Esophagus mucosa (tissue), 1 donor: ENCODE measurements at places on chromosomes 12 and 14.

DNA sequence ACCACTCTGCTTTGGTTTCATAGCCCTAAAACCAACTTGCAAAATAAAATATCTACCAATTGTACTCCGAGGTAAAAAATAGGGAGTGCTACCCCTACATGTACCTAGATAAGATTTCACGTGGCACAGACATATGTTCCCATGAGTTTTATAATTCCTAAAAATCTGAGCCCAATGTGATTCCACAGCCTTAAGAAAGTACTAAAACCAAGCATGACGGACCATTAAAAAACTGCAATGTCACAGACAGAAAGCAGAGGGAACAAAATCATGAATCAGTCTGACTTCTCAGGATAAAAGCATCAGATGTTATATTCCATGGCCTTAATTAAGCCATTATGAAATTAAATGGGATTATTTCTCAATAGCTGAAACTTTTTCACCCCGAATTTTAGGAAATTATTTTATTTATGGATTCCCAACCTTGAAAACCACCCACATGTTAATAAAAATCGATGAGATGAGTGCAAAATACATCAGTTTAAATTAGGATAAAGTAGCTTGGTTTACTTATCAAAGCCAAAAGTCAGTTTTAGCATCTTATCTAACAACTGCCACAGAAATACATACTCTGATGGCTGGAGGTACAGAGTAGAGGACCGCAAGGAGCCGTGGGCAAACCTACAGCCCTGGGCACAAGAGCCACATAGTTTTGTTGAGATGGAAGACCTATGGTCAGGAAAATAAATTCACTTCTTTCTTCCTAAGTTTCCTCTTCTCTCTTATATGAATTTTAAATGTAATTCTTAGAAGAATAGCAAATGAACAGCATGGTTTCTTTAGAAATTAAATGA, 4.5 kb downstream of the ITPR2 start:
- ATAC-seq: no peak

DNA sequence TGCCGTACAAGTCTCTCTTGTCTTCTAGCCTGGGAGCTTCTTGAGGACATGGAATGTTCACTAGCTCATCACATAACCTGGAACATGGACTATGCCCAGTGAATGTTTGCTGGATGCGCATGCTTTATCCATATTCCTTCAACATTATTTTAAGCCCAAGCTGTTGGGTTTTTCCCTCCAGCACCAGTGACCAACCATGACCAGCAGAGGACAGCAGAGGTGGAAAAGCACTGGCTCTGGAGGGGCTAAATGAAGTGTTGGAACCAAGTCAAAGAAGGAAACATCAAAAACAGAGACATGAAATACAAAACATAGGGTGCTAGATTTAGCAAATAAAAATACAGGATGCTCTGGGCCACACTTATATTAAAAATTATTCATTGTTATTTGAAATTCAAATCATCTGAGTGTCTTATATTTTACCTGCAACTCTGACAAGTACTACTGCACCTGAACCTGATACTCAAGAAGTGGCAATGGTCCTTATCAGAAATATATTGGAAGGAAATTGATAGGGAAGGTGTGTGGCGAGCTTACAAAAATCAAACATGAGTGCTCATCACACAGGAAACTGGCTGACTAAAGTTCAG, 23.1 kb upstream of the HELB start:
- no peak for ATAC-seq

GRCh38 chr12:26817183-26817591, 15.8 kb downstream of the ITPR2 start:
- no peak for ATAC-seq

GRCh38 chr12:19222558-19222957, 93.0 kb downstream of the PLEKHA5 start:
- no peak for ATAC-seq

DNA sequence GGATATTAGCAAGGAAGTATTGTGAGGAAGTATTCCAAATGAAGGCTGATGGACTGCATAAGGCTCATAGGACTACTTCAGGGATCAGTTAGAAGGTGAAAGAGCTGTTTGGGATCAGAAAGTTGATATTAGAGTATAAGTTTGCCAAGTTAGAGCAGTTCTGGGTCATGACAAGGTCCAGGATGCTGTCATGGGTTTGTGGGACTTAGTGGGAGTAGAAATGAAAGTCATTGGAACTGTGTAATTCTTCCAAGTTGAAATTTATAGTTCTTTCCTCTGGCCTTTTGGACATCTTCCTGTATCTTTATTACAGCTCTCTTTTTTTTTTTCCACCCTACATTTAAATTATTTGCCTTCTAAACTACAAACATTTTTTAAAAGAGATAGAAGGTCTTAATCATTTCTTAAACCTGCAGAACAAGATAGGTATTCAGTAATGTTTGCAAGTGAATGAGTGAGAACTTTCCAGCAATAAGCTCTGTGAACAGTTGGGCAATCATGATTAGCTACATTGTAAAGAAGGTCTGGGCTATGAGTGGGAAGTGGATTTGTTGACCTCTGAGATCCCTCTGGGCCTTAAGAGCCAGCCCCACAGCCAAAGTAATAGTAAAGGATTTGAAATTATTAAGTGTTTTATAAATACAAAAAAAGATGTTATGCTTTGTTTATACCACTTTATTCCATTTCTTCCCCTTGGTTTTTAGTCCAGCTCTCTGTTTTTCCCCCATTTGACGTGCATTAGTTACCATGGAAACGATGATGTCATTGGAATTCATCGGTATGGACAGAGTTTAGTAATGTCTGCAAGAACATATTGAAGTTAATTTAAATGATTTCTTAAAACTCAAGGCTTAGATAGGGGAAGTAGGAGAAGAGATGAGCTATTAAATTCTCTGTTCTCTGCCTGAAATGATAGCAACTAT, 247.9 kb upstream of the ARHGAP5 start:
- peak; percentile 63 for ATAC-seq

DNA sequence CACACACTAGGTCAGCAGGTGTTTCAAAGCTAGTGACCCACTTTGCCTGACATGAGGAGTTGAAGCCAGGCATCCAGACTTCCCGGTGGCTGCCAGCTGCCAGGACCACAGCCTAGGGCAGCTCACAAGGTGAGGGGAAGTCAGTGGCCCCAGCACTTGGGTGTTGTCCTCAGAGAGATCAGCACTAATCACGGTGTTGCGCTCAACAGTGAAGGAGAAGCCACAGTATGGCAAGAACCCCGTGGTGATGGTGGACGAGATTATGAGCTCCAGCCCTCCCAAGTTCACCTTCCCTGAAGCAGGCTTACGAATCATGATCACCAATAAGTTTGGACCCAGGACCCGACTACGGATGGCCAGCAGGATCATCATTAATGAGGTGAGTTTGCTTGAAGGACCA, 59.9 kb upstream of the RIN3 start:
- ATAC-seq: no peak

DNA sequence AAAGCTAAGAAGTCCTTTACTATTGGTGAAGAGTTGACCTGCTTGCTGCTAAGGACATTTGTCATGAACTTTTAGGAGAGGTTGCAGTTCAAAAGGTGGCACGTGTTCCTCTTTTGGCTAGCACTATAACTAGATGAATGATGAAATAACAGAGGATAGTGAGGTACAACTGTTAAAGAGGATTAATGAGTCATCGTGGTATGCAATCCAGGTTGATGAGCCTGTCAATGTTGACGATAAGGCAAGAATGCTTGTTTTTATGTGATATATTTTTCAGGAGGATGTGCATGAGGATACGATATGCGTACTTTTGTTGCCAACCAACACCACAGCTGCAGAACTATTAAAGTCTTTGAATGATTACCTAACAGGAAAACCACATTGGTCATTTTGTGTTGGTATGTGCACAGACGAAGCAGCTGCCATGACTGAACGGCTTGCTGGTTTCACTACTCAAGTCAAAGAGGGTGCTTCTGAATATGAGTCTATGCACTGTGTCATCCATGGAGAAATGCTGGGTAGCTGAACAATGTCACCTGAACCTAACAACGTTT, 10.6 kb downstream of the CEP128 start:
- peak; percentile 75 for ATAC-seq

GRCh38 chr12:30573145-30573544, 122.5 kb downstream of the IPO8 start:
- ATAC-seq: no peak

DNA sequence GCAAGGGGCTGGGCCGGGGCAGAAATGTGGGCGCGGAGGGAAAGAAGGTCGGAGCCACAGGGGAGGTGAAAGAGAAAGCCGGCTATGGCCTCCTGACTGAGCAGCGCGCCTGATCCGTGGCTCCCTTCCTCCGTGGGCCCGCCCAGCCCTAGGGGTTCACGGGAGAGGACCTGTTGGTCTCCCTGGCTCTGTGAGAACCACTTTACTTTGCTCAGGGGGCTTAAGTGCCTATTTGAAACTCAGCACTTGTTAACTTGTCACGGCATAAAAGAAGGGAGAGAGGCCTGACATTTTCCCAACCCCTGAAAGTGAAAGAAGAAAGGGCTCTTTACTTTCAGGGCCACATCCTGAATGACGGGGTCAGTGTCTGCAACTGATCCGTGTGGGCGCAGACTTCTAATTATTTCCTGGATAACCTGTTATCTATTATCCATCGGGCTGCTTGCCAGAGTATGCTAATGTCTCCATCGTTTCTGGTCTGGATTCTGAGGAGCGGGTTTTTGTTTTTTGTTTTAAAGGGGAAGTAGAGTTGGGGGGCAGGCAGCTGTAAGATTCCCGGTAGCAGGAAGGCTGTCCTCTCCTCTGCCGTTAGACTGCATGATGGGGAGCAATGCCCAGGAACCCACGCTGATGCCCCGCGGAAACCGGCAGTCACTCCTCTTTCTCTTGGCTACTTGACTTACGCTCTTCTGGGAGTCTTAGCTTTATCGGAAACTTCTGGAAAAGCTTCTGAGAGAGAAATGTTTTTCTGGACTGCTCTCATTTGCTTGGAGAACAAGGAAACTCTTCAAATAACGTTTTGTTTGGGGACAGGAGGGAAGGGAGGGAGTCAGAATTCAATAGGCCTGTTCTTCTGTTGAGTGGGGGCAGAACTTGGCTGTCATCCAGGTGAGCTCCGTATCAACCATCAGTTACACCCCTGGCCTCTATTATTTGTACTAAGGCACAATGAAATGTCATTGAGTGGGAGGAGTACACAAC, 127.7 kb upstream of the MAX start:
- peak; percentile 40 for ATAC-seq

GRCh38 chr14:38310420-38310995, 54.6 kb upstream of the CLEC14A start:
- ATAC-seq: no peak

DNA sequence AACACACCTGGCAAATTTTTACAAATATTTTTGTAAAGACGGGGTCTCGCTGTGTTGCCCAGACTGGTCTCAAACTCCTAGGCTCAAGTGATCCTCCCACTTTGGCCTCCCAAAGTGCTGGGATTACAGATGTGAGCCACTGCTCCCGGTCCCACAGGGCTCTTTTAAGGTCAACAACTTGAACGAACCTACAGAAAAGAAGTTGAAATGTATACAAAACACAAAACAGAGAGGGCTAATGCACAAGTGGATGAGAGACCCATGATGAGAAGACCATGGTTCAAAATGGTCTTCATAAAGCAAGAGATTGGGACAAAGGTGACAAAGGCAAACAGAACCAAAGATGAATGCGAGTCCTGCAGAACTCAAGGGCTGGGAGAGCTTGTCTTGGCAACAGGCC, 91.4 kb downstream of the CALM1 start:
- ATAC-seq: no peak

DNA sequence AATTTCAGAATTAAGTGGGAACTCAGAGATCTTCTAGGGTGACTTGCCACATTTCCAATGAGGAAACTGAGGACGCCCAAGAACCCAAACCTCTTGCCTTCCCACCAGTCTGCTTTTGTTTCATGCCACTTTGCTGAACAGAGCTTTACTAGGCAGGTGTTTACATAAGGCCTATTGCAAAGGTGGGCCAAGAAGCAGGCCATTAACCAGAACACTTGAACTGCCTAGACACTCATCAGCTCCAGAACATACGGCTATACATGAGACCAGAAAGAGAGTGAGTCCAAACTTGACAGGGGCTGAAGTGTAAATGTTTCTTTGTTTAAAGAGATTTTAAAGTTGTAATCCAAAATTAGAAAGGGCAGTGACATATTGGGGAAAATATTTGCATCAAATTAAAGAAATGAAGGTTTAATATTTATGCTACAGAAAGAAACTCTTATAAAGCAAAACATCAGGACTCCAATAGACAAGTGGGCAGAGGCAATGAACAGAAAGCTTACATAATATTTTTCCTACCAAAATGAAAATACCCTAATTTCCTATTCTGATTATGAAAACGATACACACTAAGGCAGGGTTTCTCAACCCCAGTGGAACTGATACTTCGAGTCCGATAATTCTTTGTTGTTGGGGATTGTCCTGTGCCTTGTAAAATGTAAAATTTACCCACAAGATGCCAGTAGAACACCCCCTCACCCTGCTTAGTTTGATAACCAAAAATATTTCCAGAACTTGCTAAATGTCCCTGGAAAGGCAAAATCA, 11.7 kb downstream of the BATF start:
- ATAC-seq: no peak

DNA sequence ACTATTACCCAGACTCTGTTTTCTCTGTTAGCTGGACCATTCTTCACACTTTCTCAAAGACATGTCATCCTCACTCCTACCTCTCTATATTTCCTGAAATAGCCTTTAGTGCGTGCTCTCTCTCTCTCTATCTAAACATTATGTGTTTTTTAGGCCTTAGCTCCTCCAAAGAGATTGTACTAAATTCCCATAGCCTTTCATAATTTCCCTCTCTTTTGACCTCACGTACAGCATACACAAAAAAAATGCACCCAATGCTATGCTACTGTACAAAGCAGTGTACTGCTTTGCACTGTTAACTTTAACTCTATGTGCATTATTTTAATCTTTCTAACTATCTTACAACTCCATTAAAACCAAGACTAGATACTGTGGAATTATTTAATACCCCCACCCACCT, 288.4 kb downstream of the DAD1 start:
- ATAC-seq: no peak

- ATAC-seq: no peak
Observed at GRCh38 chr12:19496219-19496878, 57.1 kb downstream of the AEBP2 start.

GRCh38 chr14:93939304-93940229, 12.4 kb downstream of the FAM181A start:
- peak; percentile 59 for ATAC-seq

DNA sequence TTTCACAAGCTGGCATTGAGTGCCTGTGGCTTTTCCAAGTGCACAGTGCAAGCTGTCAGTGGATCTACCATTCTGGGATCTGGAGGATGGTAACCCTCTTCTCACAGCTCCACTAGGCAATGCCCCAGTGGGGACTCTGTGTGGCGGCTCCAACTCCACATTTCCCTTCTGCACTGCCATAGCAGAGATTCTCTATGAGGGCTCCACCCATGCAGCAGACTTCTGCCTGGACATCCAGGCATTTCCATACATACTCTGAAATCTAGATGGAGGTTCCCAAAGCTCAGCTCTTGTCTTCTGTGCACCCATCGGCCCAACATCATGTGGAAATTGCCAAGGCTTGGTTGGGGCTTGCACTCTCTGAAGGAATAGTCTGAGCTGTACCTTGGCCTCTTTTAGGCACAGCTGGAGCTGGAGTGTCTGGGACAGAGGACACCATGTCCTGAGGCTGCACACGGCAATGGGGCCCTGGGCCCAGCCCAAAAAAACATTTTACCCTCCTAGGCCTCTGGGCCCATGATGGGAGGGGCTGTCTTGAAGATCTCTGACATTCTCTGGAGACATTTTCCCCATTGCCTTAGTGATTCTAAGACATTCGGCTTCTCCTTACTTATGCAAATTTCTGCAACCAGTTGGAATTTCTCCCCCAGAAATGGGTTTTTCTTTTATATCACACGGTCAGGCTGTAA, 313.3 kb upstream of the SFSWAP start:
- no peak for ATAC-seq
